Fibroblast of skin of left quadriceps (primary cell): ENCODE measurements at places on chromosomes 1 and 21.

GRCh38 chr21:16768096-16768495, 744.7 kb upstream of the CXADR start:
- DNase-seq: no peak

- DNase-seq: no peak
Observed at GRCh38 chr1:75014250-75014649, 119.9 kb upstream of the LHX8 start.

DNA sequence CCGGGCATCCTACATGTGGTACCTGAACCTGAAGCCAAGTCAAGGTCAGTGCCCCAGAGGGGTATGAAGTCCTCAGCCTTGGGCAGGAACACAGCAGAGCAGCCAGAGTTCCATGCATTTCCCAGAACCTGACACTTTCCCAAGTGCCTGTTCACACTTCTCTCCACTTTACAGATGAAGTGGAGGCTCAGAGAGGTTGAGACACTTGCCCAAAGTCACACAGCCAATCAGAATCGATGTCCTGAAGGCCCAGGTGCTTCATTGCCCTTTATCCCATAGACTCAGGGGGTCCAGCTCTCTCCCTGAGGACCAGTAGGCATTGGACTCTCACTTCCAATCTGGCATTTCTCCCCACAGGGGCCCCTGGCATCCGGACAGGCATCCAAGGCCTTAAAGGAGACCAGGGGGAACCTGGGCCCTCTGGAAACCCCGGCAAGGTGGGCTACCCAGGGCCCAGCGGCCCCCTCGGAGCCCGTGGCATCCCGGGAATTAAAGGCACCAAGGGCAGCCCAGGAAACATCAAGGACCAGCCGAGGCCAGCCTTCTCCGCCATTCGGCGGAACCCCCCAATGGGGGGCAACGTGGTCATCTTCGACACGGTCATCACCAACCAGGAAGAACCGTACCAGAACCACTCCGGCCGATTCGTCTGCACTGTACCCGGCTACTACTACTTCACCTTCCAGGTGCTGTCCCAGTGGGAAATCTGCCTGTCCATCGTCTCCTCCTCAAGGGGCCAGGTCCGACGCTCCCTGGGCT, 2.2 kb downstream of the C1QA start:
- DNase-seq: no peak

GRCh38 chr1:239212811-239213220, 173.6 kb upstream of the CHRM3 start:
- no peak for DNase-seq

DNA sequence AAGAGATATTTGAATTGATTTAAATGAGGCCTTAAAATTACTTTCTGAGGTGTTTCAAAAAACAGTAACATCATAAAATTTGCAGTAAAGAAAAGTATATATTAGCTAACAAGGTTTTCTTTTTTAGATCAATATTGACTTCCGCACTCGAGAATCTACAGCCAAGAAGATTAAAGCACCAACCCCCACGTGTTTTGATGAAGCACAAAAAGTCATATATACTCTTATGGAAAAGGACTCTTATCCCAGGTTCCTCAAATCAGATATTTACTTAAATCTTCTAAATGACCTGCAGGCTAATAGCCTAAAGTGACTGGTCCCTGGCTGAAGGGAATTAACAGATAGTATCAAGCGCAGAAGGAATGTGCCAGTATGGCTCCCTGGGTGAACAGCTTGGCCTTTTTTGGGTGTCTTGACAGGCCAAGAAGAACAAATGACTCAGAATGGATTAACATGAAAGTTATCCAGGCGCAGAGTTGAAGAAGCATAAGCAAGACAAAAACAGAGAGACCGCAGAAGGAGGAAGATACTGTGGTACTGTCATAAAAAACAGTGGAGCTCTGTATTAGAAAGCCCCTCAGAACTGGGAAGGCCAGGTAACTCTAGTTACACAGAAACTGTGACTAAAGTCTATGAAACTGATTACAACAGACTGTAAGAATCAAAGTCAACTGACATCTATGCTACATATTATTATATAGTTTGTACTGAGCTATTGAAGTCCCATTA, 3.6 kb downstream of the RGS1 start:
- no peak for DNase-seq

GRCh38 chr1:245153552-245154428, 995 bp upstream of the KIF26B start:
- no peak for DNase-seq

GRCh38 chr1:33190701-33191100, 8.9 kb upstream of the TRIM62 start:
- DNase-seq: no peak

DNA sequence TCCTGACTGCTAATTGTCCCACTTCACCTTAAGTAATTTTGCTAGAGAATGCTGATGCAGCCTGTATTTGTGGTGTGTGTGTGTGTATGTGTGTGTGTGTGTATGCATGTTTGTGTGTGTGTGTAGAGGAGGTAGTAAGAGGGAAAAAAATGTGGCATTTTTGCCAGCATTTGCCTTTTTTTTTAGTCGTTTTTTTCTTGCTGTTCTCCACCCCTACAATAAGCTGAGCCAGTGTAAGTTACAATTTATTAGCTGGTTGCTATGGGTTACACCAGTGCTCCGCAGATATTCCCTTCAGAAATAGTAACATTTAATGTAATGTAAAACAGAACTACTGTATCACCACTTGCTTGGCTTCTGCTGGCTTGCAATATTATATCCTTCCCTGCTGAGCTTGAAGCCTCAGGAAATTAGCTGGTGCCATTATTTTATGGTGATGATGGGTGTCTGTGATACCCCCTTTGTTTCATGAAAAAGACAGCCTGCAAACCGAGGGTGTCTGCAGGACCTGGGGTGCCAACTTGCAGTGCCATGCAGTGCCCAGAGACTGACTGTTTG, 23.4 kb upstream of the IGSF3 start:
- DNase-seq: no peak

DNA sequence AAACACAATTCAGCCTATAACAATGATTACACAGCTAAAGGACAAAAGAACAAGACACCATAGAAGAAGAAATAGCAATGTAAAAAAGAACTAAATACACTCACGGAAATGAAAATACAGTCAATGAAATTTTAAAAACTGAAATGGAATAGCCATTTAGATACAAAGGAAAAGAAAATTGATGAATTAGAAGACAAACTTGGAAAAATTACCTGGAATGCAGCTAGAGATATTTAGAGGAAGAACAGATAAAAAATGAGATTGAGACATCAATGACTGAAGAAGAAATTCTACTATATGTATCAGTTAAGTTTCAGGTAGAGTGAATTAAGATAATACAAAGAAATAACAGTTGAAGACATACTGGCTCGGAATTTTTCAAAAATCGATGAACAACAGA, 430.4 kb upstream of the NR5A2 start:
- no peak for DNase-seq
